ENCODE measurements at places on chromosomes 3 and 15.

DNA sequence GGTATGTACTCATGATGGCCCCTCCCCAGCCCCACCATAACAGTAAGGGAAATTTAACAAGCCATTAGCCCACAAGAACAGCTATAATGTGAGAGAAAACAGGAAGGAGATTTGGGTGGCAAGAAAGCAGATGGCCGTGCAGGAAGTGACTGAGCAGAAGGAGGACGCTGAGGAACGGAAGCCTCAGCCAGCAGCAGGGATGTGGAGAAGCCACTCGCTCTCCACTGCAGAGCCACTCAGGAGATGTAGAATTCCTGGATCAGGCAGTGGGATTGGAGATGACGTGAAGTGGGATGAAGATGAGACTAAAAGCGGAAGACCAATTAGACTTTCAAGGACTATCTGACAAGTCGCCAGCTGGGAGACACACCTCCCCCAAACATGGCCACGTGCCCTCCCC lies 31.2 kb downstream of the PRR23E start:
- no peak overlapping the region for H3K4me3 ChIP-seq
- no peak overlapping the region for H3K27ac ChIP-seq
- H3K4me1 ChIP-seq, result no peaks in the 10 kb centered on the region

DNA sequence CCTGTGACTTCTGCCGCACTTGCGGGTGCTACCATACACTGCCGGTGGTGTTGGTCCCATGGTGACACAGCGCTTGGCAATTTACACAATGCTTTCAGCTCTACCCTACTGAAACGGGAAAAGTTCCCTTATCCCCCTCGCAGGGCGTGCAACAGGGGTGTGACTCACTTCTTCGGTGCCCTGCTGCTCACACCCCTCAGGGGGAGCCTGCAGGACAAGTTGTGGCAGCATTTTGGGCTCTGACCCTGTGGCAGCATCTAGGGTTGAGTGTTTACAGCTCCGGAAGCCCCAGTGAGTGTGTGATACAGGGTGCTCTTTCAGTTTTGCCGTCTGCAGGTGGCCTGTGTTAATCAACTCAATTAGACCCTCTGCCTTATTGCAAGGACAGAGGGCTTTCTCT lies 324.7 kb upstream of the RGMA start:
- H3K4me3 ChIP-seq, result no peak overlapping the region
- no peak for DNase-seq
- H3K27ac ChIP-seq, result no peak overlapping the region
- H3K36me3 ChIP-seq, result no peaks in the 10 kb centered on the region
- no peaks in the 10 kb centered on the region for H3K27me3 ChIP-seq

GRCh38 chr15:82315519-82316246 lies 33.6 kb downstream of the GOLGA6L10 start:
- DNase-seq, result no peak
- no peaks in the 10 kb centered on the region for H3K27me3 ChIP-seq
- H3K27ac ChIP-seq, result no peak overlapping the region
- H3K4me3 ChIP-seq, result no peak overlapping the region
- H3K36me3 ChIP-seq, result no peaks in the 10 kb centered on the region
- no peaks in the 10 kb centered on the region for H3K4me1 ChIP-seq

- H3K27ac ChIP-seq, result peak overlapping the region; percentile 41
- peak overlapping the region; percentile 88 for H3K4me3 ChIP-seq
- H3K27me3 ChIP-seq, result peaks cover 37% of the 10 kb centered on the region
Measured at GRCh38 chr15:74958320-74958907, 1.8 kb upstream of the RPP25 start.

- H3K4me3 ChIP-seq, result no peak overlapping the region
- no peaks in the 10 kb centered on the region for H3K27me3 ChIP-seq
- no peaks in the 10 kb centered on the region for H3K36me3 ChIP-seq
- H3K27ac ChIP-seq, result no peak overlapping the region
- no peaks in the 10 kb centered on the region for H3K4me1 ChIP-seq
Measured at GRCh38 chr3:33936921-33937525, 138.6 kb downstream of the PDCD6IP start.

GRCh38 chr15:67611370-67612369 lies 69.2 kb downstream of the MAP2K5 start:
- no peak overlapping the region for H3K27ac ChIP-seq
- no peaks in the 10 kb centered on the region for H3K27me3 ChIP-seq
- H3K36me3 ChIP-seq, result no peaks in the 10 kb centered on the region
- H3K4me1 ChIP-seq, result no peaks in the 10 kb centered on the region
- no peak overlapping the region for H3K4me3 ChIP-seq

DNA sequence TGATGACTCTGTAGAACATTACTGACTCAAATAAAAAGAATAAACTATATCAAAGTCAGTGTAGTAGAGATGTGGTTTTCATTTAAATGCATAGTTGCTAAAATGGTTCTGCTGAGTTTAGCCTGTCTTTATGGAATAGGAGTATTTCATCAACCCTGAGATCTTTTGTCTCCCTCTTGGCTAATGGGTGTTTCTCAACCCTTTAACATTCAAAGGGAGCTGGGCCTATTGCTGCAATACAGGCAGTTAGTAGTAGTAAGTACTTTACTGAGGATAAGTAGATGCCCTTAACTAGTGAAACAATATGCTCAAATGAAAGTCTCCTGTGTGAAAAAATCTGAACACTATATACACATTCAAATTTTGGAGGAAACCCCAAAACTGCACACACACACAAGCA lies 184.7 kb upstream of the TTC14 start:
- no peaks in the 10 kb centered on the region for H3K36me3 ChIP-seq
- no peak overlapping the region for H3K4me3 ChIP-seq

DNA sequence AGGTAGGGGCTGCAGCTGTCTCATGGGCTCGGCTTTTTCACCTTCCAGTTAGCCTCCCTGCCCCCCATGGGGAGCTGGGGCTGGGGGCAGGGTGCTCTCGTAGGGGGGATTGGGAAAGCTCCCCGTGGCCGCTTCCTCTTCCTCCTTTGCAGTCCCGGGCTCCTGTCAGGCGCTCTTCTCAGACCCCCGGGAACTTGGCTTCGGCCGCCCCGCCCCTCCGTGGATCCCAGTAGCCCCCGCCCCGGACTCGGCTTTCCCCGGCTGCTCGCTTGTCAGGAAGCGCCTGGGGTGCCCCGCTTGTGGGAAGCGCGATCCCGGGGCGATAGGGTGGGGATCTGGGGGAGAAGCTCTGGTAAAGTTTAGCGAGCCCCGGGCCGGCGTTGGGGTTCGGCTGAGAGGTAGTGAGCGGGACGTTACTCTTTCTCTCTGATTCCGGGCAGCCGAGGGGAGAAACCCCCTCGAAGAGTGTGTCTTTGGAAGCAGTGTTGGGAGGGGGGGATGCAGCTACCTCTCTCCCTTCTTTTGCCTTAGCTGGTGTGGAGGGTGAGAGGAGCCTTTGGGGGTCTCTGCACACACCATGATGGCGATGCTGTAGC lies 611 bp downstream of the PIAS1 start:
- no peaks in the 10 kb centered on the region for H3K36me3 ChIP-seq
- H3K4me1 ChIP-seq, result peaks cover 45% of the 10 kb centered on the region
- DNase-seq, result no peak

DNA sequence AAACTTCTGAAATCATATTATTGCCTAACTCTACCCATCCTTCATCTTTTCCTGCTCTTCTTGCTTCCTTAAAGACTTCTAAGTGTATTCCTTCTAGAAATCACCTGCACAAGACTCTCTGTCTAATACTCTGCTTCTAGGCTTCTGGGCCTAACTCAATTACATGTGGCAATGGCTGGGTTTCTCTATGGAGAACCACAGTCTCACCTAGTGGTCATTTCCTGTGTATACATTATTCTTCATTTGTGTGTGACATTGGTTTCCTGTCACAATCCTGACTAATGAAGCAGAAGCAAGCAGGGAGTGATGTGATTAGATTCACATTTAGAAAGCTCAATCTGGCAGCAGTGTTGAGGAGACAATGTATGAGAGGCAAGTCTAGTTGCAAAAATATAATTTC lies 16.9 kb upstream of the CLDN1 start:
- H3K4me3 ChIP-seq, result no peak overlapping the region
- no peaks in the 10 kb centered on the region for H3K27me3 ChIP-seq
- H3K27ac ChIP-seq, result no peak overlapping the region
- H3K4me1 ChIP-seq, result peaks cover 12% of the 10 kb centered on the region
- DNase-seq, result no peak

DNA sequence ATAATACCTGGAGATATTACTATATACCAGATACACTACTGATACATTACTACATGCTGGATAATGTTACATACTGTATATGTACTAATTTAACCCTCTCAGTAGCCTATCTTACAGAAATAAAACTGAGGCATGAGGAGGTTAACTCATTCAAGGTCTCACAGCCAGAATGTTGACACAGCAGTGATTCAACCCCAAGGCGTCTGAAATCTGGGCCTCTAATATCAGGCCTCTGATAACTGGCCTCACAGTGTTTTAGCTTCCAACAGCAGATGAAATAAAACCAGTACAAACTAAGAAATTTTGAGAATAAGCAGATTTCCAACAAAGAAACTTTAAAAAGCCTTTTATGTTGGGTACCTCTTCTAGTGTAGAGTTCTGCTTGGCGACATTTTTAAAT lies 23.4 kb downstream of the DZIP1L start:
- H3K27me3 ChIP-seq, result no peaks in the 10 kb centered on the region
- no peak overlapping the region for H3K4me3 ChIP-seq
- no peak for DNase-seq
- H3K4me1 ChIP-seq, result no peaks in the 10 kb centered on the region
- peaks cover 58% of the 10 kb centered on the region for H3K36me3 ChIP-seq

DNA sequence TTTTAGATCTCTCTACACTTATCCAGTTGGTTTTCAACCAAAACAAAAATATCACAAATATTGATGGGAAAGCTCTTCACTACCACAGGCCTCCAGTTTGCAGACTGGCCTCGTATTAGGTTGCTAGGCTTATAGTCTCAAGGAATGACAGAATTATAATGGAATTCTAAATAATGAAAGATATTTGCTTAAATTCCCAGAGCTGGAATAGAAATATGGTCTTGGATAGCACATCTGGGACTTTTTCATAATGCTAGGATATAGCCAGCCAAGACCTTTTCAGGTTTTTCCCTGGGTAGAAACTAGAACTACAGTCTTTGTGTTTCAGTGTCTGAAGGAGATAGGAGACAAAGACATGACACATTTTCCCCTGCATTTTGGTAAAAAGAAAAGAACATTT lies 121.9 kb upstream of the STAC start:
- H3K4me3 ChIP-seq, result no peak overlapping the region
- H3K36me3 ChIP-seq, result no peaks in the 10 kb centered on the region
- H3K27me3 ChIP-seq, result no peaks in the 10 kb centered on the region
- H3K4me1 ChIP-seq, result no peaks in the 10 kb centered on the region

- H3K4me3 ChIP-seq, result no peak overlapping the region
- DNase-seq, result no peak
- no peaks in the 10 kb centered on the region for H3K27me3 ChIP-seq
- peak overlapping the region; percentile 53 for H3K27ac ChIP-seq
- peaks cover 4% of the 10 kb centered on the region for H3K4me1 ChIP-seq
Measured at GRCh38 chr3:161395115-161396012, 24.0 kb upstream of the SPTSSB start.

DNA sequence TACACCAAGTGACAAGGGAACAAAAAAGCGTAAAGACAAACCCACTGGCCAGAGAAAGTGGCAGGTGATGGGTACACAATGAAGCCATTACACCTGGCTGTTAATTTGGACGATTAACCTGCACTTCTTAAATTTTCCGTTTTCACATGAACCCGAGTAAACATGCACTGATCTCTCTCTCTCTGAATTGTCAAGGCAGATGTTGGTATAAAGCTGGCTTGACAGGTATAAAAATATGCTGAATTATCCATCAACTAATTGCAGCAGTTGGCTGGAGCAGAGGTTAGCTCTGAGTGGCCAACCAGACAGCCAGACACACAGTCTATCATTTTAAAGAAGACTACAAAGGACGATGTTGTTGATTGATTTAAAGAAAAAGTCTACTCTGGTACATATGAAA lies 561.7 kb upstream of the ALCAM start:
- no peak overlapping the region for H3K4me3 ChIP-seq
- H3K36me3 ChIP-seq, result no peaks in the 10 kb centered on the region

- H3K36me3 ChIP-seq, result no peaks in the 10 kb centered on the region
- no peak for DNase-seq
- peaks cover 6% of the 10 kb centered on the region for H3K27me3 ChIP-seq
- H3K4me1 ChIP-seq, result no peaks in the 10 kb centered on the region
- no peak overlapping the region for H3K27ac ChIP-seq
- no peak overlapping the region for H3K4me3 ChIP-seq
Measured at GRCh38 chr3:127438371-127438770, 150.5 kb upstream of the PRR20G start.

- no peaks in the 10 kb centered on the region for H3K4me1 ChIP-seq
- H3K27me3 ChIP-seq, result peaks cover under 1% of the 10 kb centered on the region
- H3K27ac ChIP-seq, result no peak overlapping the region
- DNase-seq, result no peak
- H3K36me3 ChIP-seq, result no peaks in the 10 kb centered on the region
Measured at GRCh38 chr15:77035999-77036471, 34.9 kb downstream of the TSPAN3 start.

DNA sequence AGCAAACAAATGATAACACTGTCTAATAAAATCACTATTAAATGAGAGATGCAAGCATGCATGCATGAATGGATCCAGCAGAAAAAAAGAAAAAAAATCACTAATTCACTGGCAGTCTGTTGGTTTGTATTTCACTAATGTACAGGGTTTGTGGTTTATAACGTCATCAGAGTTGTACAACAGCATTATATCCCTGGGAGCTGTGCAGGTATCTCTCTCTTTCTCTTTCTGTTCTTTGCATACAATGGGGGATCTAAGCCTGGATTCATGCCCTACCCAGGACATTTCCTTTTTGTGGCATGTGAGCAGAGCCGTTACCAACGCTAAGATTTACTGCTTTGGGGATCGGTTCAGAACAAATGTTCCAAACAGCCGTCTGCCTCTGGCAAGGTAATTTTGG lies 229.5 kb downstream of the SOX2 start:
- no peak overlapping the region for H3K27ac ChIP-seq
- no peaks in the 10 kb centered on the region for H3K36me3 ChIP-seq
- H3K27me3 ChIP-seq, result no peaks in the 10 kb centered on the region
- DNase-seq, result no peak
- peaks cover 15% of the 10 kb centered on the region for H3K4me1 ChIP-seq

DNA sequence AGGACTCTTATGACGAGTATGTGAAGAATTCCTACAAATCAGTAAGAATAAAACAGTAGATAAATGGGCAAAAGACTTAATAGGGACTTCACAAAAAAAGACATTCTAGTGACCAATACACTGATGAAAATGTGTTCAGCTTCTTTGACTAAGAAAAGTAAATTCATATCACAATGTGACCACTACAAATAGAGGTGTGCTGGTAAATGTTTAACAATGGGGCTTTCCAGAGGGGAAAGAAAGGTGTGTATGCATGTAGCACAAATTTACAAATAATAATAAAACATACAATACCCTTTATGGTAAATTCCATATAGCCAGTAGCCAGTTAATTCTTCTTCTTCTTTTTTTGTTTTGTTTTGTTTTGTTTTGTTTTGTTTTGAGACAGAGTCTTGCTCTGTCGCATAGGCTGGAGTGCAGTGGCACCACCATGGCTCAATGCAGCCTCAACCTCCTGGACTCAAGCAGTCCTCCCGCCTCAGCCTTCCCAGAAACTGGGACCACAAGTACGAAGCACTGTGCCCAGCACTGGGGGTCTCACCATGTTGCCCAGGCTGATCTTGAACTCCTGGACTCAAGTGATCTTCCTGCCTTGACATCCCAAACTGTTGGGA lies 17.5 kb upstream of the NMD3 start:
- no peaks in the 10 kb centered on the region for H3K27me3 ChIP-seq
- H3K36me3 ChIP-seq, result no peaks in the 10 kb centered on the region
- DNase-seq, result no peak
- H3K4me1 ChIP-seq, result no peaks in the 10 kb centered on the region
- no peak overlapping the region for H3K4me3 ChIP-seq
